Body of pancreas (tissue), 4 donors: ENCODE measurements at places on chromosomes 16 and 17.

- DNase-seq, result no peak
Observed at GRCh38 chr17:78893684-78894083, 9.3 kb downstream of the CEP295NL start.

- DNase-seq, result no peak
Observed at GRCh38 chr16:58110571-58111301, 18.4 kb downstream of the CFAP20 start.

DNA sequence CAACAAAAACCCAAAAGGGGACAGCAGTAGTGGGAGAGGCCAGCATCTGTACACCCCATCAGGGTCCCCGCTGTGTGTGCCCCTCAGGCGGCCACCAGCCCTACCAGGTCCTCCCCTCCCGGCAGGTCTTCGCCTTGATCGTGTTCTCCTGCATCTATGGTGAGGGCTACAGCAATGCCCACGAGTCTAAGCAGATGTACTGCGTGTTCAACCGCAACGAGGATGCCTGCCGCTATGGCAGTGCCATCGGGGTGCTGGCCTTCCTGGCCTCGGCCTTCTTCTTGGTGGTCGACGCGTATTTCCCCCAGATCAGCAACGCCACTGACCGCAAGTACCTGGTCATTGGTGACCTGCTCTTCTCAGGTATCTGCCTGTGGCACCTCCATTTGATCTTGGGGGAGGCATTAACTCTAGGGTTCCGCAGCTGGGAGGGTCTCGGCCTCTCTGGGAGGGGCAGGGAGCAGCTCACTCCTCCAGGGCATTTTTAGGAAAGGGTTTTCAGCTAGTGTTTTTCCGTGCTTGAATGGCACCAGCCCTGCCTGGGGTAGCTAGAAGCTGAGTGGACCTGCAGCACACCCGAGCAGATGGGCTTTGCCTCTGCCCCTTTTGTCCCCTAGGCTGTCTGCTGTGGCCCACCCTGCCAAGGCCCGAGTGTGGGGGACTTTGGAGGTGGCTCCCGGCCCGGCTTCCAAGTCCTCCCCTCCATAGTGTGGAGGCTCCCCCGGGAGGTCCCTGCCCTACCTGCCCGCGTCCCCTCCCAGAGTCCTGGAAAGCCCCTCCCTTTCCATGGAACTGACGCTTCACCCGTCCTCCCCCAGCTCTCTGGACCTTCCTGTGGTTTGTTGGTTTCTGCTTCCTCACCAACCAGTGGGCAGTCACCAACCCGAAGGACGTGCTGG lies 2.6 kb downstream of the SYNGR2 start:
- no peak for DNase-seq

GRCh38 chr16:58644765-58645487 lies 15.3 kb upstream of the CNOT1 start:
- no peak for DNase-seq

DNA sequence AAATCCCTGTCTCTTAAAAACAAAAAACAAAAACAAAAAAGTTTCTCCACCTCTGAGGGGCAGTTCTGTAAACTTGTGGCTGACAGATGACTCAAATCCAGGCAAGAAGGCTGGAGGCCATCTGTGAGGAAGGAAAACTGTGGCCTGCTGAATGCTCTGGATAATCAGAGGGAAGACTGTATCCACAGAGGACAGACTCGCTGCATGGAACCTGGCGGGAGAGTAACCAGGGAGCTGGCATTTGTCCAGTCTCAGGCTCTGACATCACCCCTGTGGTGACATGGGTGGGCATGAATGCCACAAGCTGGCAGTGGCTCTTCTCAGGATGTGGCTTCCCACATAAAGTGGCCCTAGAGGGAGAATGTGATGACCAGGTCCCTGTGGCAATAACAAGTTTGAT lies 2.8 kb upstream of the KSR1 start:
- no peak for DNase-seq

DNA sequence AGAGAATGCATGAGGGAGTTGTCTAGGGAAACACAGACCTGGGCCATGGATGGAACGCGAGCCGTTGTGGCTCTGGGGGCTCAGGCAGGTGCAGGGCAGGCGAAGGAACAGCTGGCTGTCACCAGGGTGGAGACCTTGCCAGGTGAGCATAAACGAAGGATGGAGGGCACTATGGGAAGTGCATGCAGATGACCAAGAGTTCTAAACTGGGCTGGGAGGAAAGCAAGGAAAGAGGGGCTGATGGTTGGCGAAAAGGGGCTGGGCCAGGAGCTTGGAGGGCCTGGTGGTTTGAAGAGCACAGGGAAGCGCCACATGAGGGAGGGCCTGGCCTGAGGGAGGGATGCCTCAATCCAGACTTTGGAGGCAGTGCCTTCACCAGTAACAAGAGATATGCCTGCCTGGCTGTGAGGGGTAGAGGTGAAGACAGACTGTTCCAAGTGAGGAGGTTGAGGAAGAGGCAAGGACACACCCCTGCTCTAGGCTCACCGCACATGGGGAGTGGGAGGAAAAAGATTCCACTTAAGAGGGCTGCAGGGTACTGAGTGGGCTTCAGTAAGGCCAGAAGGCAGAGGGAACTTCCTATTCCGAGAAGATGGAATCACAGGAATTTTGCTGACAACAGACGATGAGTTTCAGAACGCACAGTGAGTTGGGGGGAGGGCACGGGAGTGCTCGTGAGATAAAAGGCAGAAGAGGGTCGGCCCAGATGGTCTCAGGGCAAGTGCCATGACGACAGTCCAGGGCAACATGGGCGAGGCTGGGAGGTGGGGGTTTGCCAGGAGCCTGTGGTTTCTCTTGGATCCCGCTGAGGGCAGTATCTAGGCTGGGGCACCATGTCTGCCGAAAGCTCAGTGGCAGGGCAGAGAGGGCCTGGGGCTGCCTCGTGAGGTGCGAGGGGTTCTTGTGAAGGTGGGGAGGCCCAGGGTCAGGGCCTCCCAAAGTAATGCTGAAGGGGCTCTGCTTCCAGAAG lies 20.6 kb downstream of the B9D1 start:
- no peak for DNase-seq

DNA sequence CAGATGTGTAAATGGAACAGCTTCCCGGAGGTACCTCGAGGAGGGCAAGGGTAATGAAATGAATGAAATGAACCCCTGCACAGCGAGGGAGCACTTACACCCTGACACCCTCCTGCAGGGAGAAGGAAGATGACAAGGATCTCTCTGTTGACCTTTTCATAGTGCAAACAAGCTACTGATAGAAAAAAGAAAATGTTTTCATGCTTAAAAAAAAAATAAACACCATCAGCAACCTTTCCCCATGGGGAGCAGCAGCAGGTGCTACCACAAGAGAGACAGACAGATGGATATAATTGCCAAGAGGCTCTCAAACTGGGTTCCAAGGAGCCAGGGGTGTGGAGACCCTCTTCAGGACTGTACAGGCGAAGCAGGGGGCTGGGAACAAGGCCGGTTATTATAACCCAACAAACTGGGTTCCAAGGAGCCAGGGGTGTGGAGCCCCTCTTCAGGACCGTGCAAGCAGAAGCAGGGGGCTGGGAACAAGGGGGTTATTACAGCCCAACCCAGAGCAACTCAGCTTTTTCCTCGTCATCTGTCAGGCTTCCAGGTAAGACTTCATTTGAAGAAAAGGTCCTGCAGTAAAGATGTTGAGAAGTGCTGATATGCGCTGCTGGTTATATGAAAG lies 718 bp upstream of the RPH3AL start:
- no peak for DNase-seq

DNA sequence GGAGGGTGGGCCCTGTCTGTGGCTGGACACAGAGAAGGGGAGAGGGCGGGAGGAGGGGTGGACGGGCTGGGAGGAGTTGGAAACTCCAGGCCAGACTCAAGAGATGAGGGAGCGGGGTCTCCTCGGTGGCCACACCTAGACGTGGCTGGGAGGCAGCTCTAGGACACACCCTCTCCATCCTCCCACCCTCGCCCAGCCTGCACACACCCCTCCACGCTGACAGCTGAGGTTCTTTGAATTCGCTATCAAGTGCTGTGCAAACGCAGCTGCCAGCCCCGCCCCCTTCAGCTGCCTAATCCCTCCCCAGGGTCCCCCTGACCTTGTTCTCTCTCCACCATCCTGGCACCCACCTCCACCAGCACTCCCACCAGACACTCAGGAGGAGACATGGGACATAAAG lies 48.7 kb downstream of the DNAH17 start:
- no peak for DNase-seq
